ENCODE measurements at places on chromosomes 16 and 17.

- no peak for DNase-seq
These were observed 152.0 kb downstream of the GSG1L start for GRCh38 chr16:27911486-27911885.

DNA sequence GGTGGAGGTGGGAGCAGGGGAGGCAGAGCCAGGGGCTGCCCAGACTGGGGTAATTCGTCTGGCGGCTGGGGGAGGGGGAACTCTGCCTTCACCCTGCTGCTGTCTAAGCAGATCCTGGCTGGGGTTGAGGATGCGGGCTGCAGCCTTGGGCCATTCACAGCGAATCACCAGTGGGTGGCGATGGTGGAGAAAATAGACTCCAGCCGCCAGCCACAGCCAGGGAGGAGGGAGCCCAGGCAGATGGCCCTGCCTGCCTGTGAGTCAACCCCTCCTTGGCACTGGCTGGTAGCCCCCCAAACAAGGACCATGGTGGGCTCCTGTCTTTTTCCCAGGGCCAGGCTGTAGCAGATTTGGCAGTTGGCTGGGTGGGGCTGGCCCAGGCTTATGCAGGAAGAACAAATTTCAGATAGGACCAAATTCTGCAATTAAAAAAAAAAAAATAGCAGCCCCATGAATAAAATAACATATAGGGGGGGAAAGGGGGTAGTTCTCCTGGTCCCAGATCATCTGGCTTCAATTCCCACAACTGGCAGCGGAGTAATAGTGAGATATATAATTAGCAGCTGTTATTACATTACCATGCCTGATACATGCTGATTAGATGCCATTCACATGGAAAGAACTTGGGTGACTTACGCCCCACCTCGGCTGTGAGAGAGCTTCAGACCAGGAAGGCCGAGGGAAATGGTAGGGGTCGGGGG lies 41.5 kb upstream of the CDH5 start:
- DNase-seq, result no peak

DNA sequence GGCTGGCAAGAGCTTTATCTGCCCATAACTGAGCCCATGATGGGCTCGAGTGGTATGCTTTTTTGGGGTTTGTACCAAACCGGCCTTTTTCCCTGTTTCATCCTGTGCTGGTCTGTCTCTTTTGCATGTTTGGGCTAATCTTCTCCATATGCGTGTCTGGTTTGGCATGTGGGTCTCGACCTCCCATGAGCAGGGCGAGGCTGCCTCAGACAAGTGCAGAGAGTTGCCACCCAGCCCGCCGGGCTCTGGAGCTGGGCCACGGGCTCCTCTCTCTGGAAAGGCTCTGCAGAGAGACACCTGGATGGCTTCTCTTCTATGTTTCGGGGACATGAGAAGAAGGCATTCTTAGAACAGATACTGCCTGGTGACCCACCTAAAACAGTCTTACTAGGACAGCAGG lies 67.8 kb upstream of the TBX2 start:
- no peak for DNase-seq

DNA sequence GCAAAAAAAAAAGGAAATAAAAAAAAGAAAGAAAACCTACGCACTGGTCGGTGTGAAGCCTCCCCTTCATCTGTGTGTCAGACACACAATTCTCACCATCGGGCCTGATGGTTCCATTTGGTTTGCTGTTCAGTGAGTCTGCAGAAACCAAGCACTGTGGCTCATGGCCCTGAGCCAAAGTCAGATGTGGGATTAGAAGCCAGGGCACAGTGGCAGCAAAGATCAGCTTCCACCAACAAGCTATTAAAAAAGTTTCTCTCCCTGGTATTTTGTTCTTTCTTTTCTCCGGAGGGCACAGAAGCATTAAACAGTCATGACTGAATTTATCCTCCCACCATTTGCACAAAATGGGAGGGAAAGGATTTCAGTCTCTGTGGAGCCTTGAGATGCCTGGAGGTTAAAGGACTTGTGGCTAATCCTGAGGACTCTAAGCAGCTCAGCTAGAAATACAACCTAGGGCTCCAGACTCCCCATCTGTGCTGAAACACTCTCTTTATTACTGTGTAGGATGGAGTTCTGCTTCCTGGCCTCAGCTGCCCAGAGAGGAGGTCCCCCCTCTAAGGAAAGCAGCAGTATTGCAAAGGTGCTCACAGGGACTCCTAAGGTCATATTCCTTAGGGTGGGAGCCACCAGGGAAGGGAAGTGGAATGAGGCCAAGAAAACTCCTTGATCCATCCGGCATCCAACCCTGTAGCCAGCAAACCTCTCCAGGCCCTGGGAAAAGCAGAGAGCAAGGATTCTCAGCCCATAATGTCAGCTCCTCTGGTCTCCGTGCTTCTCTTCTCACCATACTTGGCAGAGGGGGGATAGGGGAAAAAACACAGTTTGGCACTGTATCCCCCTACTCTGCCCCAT lies 28.2 kb downstream of the SLC39A11 start:
- DNase-seq, result no peak

GRCh38 chr16:662095-662494 lies 5.8 kb upstream of the RHOT2 start:
- DNase-seq, result no peak

DNA sequence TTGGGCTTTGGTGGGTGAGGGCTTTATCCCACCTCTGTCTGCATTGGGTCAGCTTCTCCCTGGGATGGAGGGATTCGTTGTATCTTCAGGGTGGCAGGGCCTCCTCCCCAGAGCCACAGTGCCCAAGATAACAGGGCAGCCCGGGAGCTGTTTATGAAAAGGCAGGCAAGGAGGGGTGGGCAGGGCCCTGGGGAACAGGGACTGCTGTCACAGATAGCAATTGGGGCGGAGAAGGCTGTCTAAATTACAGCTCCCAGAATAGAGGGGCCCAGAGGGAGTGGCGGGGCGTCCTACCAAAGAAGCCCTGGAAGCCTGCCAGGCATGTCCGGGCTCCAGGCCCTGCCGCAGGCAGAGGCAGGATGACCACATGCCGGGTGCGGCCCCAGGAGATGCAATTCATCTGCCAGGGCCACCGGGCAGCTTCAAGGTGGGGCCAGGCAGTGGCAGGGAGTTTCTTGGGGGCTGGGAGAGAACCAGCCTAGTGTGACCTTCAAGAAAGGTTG lies 18.8 kb upstream of the PHOSPHO1 start:
- DNase-seq, result no peak

- no peak for DNase-seq
These were observed 1.4 kb downstream of the CACNG5 start for GRCh38 chr17:66836063-66837005.

DNA sequence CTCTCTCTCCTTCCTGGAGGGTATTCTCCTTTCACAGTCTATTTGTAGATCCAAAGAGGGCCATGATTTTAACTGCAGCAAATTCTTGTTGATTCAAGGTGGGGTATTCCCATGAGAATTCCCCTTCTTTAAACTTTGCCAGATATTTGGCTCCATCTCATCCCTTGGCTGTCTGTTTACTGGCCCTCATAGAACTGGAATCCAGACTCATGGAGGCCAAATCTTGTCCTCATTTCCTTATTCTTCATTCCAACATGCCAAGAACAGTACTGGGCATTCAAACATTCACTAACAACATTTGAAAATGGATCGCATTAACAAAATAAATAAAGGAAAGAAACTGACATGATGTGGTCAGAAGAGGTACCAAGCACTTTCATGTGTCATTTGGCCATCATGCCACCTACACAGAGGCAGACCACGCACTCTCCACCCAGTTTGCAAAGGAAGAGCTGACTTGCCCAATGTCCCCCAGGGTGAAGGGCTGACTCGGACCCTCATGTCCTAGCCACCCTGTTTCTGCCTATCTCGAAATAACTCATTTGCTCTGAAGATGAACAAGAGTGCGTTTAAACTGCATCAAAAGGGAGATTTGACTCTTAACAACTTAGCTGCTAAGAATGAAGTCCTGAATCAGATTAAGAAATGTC lies 23.1 kb upstream of the SLC35B1 start:
- no peak for DNase-seq

Data from GM18507 (cell line).